Fibroblast of skin of left quadriceps (primary cell): ENCODE measurements at places on chromosomes 13 and 19.

GRCh38 chr13:111062966-111063365, 52.1 kb upstream of the ARHGEF7 start:
- no peak for DNase-seq

GRCh38 chr19:21655540-21656126, 111.7 kb downstream of the ZNF100 start:
- no peak for DNase-seq

- DNase-seq = no peak
Observed at GRCh38 chr13:101452519-101453485, at the start of gene ITGBL1. Gene ITGBL1 (plus strand): TSS chr13:101452675. CDS start chr13:101452834, 159 bp downstream.

GRCh38 chr13:26041444-26041843, 10.4 kb downstream of the SHISA2 start:
- no peak for DNase-seq

DNA sequence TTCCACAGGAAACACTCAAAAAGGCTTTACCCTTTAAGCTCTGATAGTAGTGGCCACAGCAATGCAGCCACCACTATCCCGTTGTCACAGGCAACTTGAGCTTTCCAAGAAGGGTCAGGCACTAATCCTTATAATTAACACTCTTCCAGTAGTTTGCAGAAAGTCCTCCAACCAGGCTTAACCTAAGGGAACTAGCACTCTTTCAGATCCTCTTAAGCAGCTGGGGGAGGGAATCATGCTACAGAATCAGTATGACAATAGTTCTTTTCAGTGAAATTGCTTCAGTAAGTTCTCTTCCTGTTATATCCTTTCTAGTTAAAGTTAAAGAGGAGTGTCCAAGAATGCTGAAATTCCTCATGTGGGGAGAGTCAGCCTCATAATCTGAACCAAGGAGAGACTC, 82.2 kb downstream of the TNFSF11 start:
- no peak for DNase-seq

DNA sequence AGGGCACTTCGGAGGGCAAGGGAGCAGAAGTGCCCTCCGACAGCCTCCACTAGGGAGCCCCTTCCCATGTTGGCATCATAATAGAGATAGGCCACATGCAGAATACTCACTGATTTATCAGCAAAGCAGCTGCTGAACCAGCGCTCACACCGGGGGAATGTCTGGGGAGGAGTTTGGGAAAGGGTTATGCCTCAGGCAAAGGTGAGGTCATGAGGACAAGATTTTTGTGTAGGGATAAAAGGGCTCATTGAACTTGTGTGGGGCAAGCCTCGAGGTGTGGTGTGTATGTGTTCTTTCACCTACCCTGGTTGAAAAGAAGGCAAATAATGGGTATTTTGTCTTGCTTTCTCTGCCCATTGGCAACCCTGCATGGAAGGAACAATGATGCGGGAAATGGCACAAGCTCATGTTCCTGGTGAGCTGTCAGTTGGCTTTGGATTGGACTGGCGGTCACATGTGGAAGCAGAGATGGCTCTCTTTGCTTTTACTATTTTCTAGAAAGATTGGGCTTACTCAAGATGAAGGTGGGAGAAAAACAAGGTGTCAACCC, 39.1 kb upstream of the SLC7A9 start:
- no peak for DNase-seq

DNA sequence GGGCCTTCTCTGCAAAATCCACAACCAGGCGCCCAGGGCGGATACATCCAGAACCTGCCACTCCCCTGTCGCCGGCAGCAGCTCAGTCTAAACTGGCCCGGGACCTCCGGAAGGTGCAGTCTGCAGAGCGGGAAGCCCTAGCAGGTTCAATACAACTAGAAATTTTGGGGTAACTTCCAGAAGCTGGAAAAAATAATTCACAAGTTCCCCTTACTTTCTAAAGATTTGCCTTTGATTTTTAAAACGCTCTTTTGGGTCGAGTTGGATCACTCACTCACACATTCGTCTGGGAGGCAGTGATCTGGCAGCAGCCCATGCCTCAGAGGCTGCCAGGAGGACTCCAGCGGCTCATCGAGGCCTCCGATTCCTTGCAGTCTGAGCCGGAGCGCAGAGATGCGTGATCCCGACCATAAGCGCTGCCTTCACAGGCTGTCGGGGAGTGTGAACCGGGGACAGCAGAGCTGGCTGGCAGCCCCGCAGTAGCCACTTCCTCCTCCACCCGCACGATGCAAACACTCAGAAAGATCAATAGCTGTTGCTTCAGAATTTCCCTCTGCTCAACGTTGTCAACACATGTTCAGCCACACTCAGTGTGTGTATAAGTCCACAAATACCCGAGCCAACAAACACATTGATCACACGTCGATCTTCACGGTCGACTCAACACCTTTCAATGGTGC, 35.6 kb upstream of the ZNF507 start:
- DNase-seq = no peak

DNA sequence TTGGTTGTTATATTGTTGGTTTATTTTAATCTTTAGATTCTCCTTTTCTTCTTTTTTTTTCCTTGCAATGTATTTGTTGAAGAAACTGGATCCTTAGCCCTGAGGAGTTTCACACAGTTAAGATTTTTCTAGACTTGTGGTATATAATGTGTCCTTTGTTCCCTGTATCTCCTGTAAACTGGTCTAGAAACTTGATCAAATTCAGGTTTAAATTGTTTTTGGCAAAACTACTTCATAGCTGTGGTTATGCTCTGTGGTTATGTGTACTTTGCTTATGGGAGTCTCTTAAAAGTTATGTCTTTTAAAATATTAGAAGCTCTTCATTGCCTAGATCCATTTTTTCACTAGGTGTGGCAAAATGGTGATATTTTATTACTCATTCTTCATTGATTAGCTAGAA, 3.7 kb upstream of the MTRF1 start:
- DNase-seq = no peak

DNA sequence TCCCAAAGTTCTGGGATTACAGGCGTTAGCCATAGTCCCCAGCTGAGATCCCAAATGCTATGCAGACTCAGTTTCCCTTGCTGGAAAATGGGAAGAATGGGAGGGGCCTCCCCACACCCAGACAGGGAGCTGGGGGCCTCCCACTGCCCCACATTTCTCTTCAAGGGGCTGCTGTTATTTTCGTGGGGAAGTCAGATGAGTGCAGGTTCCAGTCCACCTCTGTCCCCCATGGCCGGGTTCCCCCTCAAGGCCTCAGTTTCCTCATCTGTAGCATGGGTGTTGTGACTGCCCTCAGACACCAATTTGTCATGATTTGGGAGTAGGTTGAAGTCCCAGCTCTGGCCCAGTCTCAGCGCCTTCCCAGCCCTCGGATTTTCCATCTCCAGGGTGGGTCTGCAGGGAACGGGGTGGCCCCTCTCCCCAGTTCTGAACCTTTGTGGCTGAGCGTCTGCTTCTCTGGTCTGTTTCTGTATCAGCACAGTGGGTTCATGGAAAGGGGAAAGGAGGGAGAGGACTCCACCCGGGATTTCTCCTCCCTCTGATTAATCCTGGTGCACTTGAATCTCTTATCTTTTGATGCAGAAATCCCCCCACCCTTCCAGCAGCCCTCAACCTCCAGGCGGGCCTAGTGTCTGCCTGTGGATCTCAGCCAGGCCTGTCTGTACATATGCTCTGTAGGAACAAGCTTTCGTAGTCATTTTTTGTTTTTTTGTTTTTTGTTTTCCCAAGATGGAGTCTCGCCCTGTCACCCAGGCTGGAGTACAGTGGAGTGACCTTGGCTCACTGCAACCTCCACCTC, 12.2 kb downstream of the NFIC start:
- DNase-seq = no peak
